ENCODE measurements at places on chromosomes 11 and 22.

DNA sequence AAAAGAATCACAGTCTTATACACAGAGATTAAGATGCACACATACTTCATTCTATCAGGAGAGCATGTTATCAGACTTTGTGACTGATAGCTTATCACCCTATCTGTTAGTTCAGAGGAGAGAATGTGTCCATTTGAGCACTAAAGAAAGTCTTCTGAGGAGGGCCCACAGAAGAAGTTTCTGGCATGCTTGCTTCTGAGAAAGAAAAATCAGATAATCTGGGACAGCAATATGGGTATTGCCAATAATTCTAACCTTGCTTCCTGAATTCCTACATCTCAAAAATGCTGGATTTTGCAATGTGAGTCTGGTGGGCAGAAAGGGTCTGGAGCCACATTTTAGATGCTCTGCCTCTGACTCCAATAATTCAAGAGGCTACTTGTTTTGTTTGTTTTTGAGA lies 128.9 kb downstream of the RBFOX2 start:
- no peak for DNase-seq

DNA sequence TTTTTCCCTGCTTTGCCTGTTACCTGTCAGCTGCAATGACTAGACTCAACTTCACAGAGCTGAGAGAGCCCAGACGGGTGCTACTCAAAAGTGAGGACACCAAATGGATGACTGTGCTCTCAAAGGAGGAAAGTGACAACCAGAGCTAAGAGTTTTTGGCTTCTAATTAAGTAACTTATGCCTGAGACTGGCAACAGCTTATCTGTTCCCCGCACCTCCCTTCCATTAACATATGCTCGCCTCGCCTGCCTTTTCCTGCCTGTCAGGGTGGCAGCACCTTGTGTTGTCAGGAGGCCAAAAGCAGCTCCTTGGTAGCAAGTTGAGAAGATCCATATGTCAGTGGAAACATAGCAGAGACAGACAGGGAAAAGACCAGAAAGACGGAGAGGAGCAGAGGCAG lies 573.9 kb upstream of the KIRREL3 start:
- DNase-seq: no peak

- DNase-seq: no peak
Measured at GRCh38 chr22:30884211-30885000, 84.2 kb downstream of the MORC2 start.

DNA sequence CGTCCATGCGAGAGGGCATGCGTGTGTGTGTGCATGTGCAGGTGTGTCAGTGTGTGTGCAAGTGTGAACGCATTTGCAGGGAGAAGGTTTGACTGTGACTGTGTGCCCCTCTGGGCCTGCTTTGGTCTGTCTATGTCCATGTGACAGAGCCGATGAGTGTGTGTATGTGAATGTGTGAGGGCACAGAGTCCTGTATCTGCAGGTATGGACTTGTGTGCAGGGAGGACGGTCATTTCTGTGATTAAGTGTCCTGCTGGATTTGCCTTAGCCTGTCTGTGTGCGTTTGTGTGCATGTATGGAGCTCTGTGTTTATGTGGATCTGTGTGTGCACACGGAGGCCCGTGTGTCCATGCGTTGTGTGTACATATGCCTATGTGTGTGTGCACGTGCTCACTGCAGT lies 5.4 kb downstream of the EMID1 start:
- no peak for DNase-seq

DNA sequence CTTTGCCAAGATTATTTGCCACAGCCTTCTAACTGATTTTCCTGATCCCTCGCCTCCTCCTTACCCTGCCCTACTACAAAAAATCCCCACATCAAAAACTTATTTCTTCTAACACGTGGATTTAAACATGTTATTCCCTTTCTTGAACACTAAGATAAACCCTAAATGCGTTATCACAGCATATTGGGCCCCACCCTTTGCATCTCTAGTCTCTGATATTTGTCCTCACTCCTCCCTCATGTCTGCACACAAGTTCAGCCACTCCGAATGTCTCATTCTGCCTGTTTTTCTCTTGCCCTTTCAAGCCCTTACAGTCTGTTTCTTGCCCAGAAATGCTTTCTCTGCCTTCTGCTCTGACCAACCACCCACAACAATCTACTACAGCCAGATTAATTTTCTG lies 10.6 kb upstream of the ACER3 start:
- no peak for DNase-seq

DNA sequence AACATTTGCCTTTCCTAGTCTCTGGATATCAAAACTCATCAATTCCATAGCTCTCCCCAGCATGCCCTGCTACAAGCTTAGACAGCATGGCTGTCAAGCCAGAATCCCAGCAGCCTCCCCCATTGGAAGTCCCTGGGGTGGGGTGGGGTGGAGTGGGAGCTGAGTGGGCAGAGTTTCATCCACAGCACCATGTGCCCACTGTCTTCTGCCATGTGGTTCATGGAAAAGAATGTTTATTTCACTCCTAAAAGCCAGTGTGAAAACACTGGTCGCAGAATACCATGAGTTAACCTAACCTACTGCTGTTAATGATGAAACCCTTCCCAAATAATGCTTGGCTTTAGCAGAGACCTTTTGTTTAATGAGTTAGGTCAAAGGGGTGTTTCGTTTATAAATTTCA lies 80.2 kb upstream of the KIRREL3 start:
- no peak for DNase-seq
